H4 (cell line): ENCODE measurements at places on chromosomes 12 and 14.

GRCh38 chr14:51597261-51598001 lies 54.3 kb upstream of the FRMD6 start:
- no peak for DNase-seq

DNA sequence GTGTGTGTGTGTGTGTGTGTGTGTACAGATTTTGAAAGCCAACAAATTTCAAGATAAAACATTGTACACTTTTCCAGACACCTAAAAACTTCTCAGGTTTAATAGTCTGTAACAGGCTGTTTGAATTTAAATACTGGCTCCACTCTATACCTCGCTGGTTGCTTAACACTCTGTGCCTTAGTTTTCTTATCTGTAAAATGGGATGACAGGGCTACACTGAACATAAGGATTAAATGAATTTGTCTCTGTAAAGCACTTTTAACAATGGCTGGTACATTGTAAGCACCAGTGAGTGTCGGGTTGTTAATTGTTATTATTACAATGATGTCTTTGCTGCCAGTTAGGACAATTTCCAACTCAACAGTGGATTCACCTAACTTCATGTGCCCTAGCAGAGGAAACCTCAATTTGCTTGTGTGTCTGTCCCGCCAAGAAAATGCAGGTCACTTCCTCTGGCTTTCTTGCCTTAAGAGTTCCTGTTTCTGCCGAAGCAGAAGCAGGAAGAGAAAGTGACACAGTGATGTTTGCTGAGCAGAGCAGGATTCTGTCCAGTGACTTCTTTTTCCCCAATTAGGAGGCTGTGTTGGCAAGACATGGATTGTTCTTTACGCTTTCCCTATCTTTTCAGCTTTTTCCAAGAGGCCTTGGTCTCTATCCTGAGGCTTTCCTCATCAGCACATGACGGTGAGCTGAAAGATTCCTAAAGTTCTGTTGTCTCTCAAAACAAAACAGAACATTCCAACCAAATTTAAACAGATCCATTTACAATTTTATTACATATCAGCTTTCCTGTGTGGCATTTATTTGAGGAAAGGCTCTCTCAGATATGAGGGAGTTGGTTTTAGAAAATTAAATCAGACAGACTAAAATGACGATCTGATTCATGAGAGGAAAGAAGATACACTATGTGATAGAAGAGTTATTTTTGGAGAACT lies 154.1 kb upstream of the ATP2B1 start:
- DNase-seq, result no peak

DNA sequence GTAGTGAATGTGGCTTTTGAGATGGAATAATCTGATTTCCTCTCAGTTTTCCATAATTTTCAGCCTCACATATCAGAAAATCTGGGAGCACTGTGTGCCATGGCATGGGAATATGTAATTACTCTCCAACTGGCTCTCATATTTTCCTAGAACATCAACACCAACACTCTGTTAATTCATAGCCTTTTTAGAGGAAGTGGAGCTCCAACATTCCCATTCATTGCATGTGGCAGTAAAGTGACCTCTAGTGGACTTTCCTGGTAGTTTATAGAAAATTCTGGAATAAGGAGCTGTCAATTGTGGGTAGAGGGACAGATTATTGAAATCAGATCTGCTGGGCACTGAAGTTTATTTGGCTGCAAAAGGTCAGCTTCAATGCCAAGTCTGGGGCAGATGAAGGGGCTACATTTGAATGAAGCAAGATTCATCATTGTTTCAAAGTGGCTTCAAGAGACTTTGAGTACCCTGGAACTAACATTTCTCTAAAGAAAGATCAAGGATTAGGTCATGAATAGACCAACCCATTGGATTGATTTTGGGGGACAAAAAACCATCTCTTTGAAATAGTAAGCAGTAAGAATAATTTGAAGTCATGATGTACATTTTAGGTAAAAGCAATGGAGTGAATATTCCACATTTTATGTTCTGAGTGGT lies 23.6 kb upstream of the USP44 start:
- peak; percentile 57 for DNase-seq

DNA sequence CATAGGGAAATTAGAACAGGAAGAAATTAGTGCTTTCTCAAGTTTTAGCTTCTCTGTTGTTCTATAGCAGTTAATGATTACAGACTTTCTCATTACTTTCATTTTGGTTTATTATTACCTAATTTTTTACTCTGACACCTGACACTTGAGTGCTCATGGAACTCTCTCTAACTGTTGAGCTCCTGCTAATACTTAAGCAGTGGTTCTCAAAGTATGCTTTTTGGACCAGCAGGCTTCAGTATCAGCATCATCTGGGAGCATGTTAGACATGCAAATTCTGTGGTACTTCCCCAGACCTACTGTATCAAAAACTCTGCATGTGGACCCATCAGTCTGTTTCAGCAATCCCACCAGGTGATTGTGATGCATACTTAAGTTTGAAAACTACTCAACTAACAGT lies 235.3 kb downstream of the CCDC91 start:
- no peak for DNase-seq

- DNase-seq, result no peak
Observed at GRCh38 chr12:6392504-6392903, 8.5 kb downstream of the LTBR start.
